Nucleus accumbens (tissue), 56 donors: ENCODE measurements at places on chromosomes 1 and 21.

- no peak for DNase-seq
Observed at GRCh38 chr21:38352536-38353219, 95.9 kb downstream of the KCNJ15 start.

GRCh38 chr1:93629101-93630059 lies 52.3 kb downstream of the BCAR3 start:
- DNase-seq, result no peak

- no peak for DNase-seq
Observed at GRCh38 chr1:27489501-27489972, 430 bp downstream of the WASF2 start.

DNA sequence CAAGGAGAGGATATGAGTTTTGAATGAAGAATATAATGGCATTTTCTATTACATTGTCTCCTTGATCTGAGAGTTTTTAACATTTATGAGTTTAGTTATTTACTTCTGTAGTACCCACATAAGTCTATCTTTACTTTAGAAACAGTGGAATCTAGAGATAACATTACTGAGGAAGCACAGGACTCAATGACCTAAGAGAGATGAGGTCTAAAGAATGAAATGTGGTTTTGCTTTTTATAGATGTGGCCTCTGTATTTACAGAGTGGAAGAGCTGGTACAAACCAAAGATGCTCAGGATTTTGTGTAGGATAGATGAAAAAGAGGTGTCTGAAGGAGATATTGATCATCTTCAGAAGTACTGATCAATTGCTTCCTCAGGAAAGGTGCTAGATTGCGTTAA lies 177.3 kb downstream of the KCTD3 start:
- DNase-seq, result no peak

DNA sequence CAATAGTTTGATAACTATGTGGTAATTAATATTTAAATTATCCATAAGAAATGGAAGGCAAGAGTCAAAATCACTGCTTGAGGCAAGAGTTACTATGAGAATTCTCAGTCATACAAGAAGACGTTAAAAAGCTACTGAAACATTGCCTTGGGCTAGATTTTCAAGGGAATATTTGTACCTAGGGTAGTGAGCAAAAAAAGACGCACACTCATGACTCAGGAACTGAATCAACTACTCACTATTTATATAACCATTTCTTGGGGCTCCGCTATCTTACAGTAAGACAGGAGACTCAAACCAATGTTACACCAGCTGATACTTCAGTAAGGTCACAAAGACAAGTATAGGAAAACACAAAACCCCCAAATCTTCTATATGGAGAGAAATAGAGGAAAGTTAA lies 151.5 kb upstream of the RNPC3 start:
- DNase-seq, result no peak

GRCh38 chr1:240619906-240620621 lies 8.1 kb upstream of the GREM2 start:
- DNase-seq, result no peak
